Stimulated activated CD4-positive, alpha-beta T cell treated with anti-CD3 and anti-CD28 coated beads, TNF-alpha, amount 100 ng/mL, for 4 hours (primary cell): ENCODE measurements at places on chromosomes 4 and X.

DNA sequence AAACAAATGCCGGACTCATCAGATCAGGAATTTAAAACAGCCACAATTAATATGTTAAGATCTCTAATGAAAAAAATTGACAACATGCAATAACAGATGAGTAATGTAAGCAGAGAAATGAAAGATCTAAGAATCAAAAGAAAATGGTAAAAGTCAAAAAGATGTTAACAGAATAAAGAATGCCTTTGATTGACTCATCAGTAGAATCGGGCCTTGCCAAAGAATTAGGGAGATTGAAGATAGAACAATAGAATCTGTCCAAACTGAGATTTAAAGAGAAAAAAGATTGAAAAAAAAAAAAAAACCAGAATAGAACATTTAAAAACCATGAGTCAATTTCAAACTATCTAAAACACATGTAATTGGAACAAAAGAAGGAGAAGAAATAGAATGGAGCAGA, 25.9 kb upstream of the GUCY1A1 start:
- no peak for DNase-seq

- DNase-seq, result no peak
These were observed 14.3 kb upstream of the CORIN start for GRCh38 chr4:47852136-47852535.

GRCh38 chr4:127604949-127605709, 27.6 kb upstream of the INTU start:
- no peak for DNase-seq

GRCh38 chrX:67207912-67208311, 335.9 kb upstream of the AR start:
- DNase-seq, result no peak

GRCh38 chrX:107723511-107723910, 52.1 kb downstream of the TSC22D3 start:
- no peak for DNase-seq

DNA sequence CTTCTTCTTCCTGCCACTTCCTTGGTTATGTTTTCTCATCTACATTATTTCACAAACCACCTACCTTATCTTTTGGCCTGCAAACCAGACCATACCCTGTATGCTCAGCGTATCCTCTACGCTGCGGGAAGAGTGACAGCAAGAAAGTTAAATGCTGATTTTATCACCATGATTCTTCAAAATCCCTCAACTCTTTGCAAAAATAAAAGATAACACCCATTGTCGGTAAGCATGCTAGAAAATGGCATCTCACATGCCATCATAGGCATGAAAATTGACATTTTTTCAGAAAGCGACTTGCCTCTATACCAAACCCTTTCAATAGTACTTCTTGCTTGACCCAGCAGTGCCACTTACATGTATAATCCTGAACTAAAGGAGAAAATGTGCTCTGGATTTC, 102.0 kb downstream of the HPGD start:
- no peak for DNase-seq

DNA sequence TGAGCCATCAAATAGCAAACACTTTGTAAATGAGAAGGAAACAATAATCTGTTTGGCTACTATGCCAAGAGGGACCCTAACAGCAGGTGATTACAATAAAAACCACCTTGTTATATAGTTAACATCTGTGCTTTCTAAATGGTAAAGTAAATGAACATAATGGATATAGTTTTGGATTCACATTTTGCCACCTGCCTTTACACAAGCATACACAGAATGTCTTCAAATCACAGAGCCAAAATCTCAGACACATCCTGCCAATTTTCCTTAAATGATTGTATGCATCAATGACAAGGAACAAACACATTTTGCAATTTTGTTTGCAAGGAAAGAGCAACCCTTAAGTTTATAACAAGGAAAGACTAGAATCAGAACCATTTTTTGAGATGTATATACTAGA, 334.2 kb downstream of the FSTL5 start:
- no peak for DNase-seq

GRCh38 chr4:25229804-25230203, 4.0 kb upstream of the PI4K2B start:
- DNase-seq, result no peak

DNA sequence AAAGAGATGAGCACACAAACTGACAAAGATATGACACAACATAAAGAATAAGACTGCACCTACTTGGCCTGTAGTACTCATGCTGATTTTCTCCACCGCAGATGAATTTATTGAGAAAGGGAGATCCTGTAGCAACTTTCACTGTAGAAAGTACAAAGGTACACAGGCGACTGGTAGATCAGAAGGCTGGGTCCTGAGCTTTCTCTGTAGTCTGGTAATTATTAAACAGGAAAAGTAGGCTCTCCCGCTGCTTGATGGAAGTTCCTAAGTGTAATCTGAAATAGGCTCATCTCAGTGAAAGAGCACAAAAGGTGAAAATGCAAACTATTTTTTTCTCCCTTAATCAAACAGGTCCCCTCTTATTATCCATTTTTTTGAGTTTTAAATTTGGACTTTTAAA, at the start of gene ADH6:
ADH6 (minus strand) TSS at position 175 of the 400 bp plus-strand sequence; CDS start at position 81, 94 bp downstream.
- DNase-seq, result no peak

DNA sequence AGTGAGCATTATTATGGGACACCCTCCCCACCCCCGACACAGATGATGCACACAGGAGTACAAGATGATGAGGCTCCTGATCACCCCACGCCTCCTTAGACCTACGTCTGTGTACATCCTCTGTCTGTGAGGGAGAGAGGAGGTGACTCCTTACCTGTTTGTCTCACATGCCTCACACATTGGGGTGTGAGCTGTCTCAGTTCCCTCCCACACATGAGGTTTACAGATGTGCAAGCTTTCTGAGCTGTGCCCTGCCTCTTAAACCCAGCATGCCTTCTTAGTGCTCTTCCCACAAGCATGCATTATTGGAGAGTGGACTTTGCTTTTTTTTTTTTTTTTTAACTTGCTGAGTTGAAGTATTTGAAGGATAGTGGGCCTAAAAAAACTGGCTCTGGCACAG, 76.7 kb downstream of the CLCN5 start:
- DNase-seq, result no peak

DNA sequence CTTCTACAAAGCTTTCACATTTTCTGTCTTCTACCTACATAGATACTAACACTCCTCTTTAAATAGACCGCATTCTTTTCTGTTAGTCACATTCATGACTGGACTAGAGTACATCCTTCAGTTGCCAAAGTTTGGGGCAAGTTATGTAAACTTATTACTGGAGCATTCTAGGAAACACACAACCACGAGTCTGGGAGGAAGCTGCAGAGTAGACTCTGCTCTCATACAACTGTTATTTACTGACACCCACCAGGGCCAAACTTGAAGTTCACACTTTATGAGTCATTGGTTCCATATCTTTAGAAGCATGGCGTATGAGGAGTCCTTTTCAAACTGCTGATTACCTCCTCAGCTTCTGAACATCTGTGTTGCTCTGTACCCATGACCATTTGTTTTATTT, 87.0 kb downstream of the RNF150 start:
- no peak for DNase-seq

GRCh38 chr4:106315476-106315967, 487 bp downstream of the TBCK start:
- peak; percentile 42 for DNase-seq

DNA sequence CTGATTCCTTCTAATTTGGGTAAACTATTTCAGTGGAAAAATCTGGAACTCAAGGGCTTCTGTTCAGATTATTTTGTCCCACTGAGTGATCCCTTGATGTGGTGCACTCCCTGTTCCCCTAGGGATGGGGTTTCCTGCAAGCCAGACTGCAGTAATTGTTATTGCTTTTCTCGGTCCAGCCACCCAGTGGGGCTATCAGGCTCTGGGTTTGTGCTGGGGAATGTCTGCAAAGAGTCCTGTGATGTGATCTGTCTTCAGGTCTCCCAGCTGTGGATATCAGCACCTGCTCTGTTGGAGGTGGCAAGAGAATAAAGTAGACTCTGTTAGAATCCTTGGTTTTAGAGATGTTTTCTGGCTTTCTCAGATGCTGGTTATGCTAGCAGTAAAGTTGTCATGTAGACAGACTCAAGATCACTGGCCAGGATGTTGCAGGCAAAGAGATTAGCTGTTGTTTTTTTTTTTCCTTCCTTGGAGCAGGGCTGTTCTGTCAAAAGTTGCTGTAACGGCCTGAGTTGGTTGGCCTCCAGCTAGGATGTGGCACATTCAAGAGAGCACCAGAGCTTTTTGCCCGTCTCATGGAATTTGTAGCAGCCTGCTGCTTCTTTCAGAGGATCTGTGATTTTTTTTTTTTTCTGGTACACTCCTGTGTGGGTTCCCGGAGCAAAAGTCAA, 1314.0 kb downstream of the PCDH19 start:
- DNase-seq, result no peak

DNA sequence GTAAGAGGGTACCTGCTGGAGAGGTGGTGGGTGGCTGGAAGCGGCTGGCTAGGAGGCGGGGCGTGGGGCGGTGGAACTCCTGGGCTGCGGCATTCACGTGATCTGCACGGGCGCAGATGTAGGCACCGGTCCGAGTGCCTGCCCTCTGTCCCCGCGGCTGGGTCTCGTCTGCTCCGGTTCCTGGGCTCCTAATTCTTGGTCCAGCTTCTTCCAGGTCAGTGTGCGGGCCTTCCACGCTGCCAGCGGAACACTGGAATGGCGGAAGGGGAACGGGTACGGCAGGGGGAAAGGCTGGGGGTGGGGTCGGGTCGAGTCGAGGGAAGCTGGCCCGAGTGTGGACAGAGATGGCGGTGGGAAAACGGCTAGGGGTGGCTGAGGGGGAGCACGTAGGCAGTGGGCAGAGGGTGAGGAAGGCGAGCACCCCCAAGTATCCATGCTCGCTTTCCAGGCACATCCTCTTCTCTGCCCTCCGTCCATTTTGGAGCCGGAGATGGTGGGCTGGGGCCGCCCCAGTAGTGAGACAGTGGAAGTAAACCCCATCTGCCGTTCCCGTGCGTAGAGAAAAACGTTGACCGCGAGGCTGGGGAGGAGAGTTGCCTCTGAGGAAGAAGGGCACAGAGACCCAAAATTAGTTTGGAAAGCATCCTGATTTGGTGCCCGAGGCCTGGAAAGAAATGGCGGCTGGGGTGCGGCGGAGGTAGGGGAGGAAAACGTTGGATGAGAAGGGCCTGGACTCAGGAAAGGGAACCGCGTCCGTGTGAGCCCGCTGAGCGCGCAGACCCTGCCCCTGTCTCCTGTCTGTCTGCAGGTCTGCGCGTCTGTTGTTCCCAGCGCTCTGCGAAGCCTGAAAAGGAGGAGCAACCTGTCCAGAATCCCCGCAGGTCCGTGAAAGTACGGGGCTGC, at the start of gene TCEAL4:
TCEAL4 (plus strand) TSS at position 105 of the 903 bp plus-strand sequence. CDS start 1,161 bp downstream, outside the sequence.
- DNase-seq, result peak; percentile 3

DNA sequence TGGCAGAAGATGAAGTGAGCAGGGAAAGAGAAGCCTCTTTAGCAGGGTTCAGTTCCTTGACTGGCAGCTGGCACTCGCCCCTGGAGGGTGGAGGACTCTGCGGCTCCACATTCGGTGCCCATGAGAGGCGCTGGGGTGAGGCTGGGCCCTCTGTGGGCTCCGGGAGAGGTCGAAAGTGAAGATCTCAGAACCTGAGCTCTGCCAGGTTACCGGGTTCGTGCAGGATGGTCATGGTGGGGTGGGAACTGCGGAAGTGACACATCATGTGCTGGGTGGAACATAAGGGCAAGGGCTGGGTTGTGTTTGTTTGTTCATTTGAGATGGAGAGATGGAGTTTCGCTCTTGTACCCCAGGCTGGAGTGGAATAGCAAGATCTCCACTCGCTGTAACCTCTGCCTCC, 44.2 kb downstream of the TRIM61 start:
- DNase-seq, result no peak

DNA sequence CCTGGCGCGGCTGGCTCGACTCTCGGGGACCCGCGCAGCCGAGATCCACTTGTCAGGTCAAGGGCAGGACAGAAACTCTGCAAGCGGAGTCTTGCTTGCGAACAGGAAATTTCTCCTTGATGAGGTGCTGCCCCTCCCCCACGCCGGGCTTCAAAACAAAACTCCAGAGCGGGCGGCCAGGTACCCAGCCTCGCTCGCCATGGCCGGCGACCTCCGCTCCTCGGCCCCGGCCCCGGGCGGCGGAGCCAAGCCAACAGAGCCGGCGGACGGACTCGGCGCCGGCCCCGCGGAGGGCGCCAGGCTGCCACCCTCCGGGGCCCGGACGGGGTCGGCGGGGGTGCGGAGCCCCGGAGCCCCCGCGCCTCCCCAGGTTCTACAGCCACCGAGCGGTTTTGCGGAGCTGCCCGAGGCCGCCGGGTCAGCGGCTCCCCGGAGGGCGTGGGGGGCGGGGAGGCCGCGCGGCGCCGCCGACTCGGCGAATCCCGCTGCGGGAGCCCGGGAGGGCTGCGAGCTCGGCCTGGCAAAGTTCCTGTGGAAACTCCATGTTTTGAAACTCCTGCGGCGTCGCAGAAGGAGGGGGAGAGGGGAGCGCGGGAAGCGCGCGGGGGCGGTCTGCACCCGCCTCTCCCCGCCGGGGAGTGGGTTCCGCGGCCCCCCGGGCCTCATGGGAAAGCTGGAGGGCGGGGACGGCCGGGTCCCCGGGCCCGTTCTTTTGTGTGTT, 11.7 kb upstream of the BCOR start:
- no peak for DNase-seq

GRCh38 chrX:51461053-51462044, 35.0 kb downstream of the NUDT11 start:
- no peak for DNase-seq
